ENCODE measurements at places on chromosomes 4 and X.

- DNase-seq = no peak
Measured at GRCh38 chr4:103451341-103451740, 253.2 kb upstream of the CENPE start.

DNA sequence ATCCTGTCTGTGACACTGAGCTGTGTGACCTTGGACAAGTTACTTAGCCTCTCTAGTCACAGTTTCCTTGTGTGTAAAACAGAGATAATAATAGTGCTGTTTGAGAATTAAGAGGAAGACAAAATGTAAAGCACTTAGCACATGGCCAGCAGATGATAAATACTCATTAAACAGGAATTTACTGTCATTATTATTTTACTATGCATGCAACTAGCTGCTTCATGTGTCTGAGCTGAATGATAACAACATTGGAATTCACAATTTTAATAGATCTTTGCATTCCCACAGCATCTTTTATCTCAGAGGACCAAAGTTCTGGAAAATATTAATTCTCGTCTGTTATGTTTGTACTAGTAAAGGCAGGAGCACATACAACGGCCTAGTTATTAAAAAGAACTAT lies 79.2 kb upstream of the TET2 start:
- DNase-seq = no peak

- DNase-seq = no peak
Measured at GRCh38 chr4:52566136-52567031, 92.7 kb downstream of the USP46 start.

GRCh38 chr4:90486346-90486745 lies 359.2 kb downstream of the CCSER1 start:
- no peak for DNase-seq

GRCh38 chr4:121685257-121685656 lies 11.5 kb downstream of the ANXA5 start:
- DNase-seq = no peak

- no peak for DNase-seq
Measured at GRCh38 chrX:68821616-68822015, 7.2 kb upstream of the EFNB1 start.

- DNase-seq = no peak
Measured at GRCh38 chrX:11664211-11665167, 1.2 kb downstream of the ARHGAP6 start.

- DNase-seq = no peak
Measured at GRCh38 chr4:47213106-47213505, 181.7 kb downstream of the GABRB1 start.

Data from activated CD4-positive, alpha-beta memory T cell treated with anti-CD3 and anti-CD28 coated beads, Interleukin-2, amount 10 ng/mL, durations not matched to agents 7 days and 5 days (primary cell).